ENCODE measurements at places on chromosomes 2 and 18.

DNA sequence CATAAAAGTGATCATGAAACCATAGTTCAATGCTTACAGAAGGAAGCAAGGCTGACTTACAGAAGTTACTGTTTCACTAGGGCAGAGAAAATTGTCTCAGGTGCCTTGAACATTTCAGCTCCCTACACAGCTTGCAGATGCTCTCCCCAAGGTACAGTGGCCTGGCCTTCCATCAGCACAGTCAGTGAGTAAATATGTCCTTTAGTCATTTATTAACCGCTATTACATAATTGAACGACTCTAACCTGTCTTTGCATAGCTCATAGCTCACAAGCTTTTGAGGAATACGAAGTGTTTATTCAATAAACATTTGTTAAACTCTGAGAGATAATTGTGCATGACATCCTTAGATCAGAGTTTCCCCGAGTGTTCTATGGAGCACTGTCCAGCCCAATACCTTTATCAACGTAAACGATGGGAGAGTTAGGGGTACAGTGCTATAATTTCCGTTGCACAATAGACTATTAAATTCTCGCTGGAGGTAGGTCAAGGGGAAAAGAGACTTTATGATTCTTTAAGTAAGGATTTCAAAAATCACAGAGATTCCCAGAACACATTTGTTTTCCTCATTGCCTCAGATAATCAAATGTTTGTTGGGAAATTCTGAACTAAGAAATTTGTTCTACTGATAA lies 677.8 kb downstream of the TSN start:
- no peak for DNase-seq

- DNase-seq = no peak
Observed at GRCh38 chr2:205797866-205798265, 115.6 kb downstream of the NRP2 start.

DNA sequence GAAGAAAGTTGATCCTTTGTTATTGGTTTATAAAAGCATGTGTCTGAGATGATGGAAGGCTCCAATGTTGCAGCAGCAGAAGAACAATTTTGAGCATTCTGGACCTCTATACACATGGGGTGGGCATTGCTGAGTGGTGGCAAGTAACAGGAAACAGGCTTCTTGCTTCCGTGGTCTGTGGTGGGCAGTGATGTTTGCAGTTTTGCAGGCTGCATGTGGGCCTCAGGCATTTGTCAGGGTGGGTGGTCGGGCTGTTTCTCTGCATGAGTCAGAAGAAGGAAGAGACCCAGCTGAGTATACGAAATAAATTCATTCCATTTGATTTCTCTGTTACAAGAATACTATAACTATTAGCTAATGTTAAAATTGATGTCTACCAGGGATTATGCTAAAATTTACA lies 239.5 kb upstream of the COL3A1 start:
- peak; percentile 36 for DNase-seq

DNA sequence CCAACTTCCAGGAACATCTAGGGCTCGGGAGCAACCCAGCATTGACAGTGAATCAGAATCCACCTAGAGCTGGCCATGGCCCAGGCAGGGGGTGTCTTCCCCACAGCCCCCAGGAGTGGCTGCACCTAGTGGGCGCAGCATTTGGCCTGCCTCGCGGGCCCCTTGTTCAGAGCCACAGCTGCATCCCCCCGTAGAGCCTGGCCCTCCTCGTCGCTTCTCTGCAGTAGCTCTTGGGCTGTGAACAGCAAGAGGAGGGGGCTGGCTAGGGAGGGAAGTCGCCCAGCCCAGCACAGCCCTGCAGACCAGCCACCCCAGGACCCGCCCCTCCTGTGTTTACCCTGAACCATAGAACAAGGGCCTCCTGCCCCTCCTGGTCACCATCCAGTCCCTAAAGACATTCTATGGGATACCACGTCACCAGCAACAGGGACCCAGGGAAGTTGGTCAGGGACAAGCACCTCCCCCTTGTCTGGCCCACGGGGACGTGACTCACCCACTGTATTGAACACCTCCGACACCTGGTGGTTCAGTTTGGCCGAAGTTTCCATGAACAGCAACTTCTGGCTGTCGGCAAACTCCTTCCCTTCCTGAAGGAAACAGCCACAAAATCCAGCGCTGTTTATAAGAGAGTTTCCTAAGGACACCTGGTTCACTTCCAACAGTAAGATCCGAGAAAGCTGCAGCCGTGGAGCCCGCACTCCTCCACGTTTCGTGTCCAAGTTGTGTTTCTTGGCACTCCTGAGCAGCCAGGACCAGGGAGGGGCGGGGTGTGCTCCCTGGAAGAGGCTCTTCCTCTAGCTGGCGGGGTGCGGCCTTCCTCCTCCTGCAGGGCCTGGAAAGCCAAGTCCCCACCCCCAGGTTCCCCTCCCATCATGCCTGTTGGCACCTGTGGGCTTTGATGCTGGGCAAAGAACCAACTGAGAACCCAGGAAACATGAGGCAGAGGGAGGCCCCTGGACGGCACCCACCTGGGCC lies 8.8 kb downstream of the PRLH start:
- DNase-seq = peak; percentile 49

DNA sequence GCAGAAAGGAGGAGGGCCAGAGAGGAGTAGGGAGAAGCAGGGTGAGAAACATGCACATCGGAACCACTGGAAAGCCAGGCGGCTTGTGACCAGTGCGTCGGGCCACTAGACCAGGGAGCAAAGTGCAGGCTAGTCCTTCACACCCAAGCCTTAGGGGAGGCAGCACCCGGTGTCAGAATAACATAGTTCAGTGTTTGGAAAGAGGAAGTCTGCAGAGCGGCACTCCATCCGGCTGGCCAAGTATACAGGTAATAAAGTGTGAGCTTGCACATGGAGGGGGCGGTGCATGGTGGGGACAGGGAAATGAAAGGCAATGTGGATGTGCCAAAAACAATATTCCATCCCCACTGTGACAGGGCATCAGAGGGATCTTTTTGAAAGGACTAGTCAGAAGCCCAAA lies 69.7 kb downstream of the ZNF521 start:
- no peak for DNase-seq

DNA sequence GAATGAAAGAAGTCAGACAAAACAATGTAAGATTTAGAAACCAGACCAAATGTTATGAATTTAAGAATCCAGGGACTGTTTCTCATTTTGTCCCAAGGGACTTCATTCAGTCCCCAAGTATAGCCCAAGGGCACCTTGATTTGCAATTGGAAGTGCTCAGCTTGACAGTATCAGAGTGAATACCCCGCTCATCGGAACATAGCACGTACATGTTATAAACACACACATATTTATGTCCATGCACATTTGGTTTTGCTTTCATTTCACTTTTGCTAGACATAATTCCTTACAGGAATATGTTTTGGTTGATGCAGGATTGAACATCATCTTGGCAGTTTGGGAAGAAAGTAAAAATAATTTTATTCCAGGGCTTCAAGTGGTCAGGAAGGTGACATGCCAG lies 100.2 kb downstream of the PID1 start:
- no peak for DNase-seq

- DNase-seq = no peak
Observed at GRCh38 chr2:149329068-149329467, 1.3 kb upstream of the LYPD6 start.

DNA sequence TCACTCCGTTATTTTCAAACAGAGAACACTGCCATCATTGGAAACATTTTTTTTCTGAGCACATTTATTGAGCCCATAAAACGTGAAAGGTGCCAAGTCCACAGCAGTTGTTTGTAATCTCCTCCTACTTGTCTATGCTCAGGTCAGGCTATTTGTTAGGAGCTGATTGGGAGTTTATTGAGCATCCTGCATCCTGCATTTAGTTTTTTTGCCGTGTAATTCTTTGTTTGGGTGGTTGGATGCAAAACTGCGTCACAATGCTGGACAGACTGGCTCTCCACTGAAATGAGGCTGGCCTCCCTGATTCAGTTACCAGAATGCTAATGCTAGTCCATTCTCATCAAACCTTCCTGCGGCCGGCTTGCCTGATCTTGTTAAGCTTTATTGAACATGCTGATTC lies 71.4 kb downstream of the RAPGEF4 start:
- no peak for DNase-seq

GRCh38 chr2:201953396-201953795 lies 80.3 kb upstream of the FZD7 start:
- DNase-seq = no peak

DNA sequence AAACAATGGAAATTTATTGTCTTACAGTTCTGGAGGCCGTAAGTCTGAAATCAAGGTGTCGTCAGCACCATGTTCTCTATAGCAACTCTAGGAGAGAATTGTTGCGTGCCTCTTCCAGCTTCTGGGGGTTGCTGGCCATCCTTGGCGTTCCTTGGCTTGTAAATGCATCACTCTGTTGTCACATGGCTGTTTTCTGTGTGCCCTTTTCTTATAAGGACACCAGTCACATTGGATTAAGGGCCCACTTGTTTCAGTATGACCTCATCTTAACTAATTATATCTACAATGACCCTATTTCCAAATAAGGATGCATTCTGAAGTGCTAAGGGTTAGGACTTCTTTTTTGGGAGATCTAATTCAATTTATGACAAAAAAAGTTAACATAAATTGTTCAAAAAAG lies 1.4 kb upstream of the PLEK start:
- no peak for DNase-seq

GRCh38 chr2:62740221-62740620 lies 34.7 kb downstream of the EHBP1 start:
- no peak for DNase-seq

DNA sequence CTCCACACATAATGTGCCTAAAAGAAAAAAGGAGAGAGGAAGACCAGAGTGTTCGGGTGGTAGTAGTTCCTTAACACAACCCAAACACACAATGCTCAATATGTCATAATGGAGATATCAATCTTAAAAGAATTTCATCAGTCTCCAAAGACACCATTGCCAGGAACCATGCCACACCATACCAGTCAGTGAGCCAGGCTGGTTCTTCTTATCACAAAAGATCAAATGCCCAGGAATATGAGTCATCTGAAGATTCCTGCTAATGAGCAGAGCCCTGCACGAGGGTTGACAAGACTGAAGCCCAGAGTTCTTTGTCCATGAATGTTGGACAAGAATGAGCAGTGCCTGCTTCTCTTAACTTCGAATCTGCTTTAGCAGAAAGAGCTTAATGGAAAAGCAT lies 262.3 kb downstream of the ZNF516 start:
- DNase-seq = no peak

Data from femur (tissue), 1 donor.